Stimulated activated CD4-positive, alpha-beta T cell treated with anti-CD3 and anti-CD28 coated beads, TNF-alpha, amount 100 ng/mL, for 24 hours (primary cell): ENCODE measurements at places on chromosomes 3 and 15.

DNA sequence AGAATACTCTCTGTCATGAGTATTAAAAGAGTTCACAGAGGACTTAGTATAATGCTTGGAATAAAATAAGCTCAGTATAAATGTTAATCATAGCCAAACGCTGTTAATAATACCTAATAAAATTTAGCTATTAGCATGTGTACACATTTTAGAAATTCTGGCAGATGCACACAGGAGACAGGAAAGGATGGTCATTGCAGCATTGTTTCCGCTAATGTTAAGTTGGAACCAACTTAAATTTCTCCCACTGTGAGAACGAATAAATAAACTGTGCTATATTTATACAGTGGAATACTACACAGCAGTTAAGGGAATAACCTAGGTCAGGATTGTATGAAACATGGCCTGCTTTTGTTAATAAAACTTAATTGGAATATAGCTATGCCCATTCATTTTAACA, 370.4 kb upstream of the TGFBR2 start:
- DNase-seq, result no peak

DNA sequence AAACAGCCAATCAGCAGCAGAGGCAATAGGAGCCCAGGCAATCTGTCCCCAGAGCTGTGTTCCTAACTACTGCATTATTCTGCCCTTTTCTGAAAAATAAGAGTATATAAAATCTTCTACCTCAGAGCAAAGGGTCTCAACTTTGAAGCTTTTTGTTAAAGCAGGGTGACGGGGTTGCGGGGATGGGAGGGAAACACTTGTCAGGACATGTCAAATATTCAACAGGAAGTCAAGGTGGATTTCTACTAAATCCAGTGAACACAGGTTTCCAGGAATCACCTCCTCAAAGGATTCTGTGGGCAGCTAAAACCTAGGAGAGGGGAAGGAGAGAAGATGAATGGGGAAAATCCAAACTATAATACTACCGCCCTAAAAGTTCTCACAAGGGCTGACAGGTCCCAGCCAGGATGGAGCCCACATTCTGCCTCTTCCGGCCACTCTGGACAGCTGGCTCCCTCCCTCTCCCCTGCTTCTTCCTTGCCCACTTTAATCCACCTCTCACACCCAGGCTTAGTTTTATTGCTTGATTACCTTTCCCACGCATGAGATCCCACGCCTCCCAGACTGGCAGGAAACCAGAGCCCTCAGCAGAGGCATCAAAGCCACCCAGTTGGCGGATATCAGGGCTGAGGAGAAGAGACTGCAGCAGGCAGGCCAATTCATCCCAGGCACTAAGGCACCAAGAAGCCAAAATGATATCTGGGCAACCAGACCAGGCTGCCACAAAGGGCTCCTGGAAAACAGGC, 77.2 kb downstream of the OSBPL10 start:
- DNase-seq, result no peak

DNA sequence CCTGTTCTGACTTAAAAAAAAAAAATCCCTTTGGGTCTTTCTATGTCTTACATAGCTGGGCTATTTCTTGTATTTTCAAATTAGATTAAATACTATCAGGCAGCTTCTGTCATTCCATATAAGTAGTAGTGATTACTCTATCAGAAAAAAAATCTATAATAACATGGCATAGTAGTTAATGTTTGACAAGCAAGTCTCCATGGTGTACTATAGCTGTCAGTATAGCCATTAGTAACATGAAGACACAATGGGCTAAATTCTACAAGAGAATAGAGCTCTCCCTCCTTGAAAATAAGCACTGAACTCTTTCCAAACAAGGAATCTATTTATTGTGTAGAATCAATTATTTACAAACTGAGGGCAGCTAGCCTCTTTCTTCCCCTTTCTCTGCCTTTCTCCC, 19.4 kb upstream of the VEPH1 start:
- DNase-seq, result no peak

- no peak for DNase-seq
Measured at GRCh38 chr3:36823806-36824205, 59.5 kb upstream of the DCLK3 start.

- DNase-seq, result no peak
Measured at GRCh38 chr3:45515999-45516725, 78.4 kb upstream of the LIMD1 start.

- DNase-seq, result no peak
Measured at GRCh38 chr3:172289583-172289982, 158.7 kb downstream of the GHSR start.

DNA sequence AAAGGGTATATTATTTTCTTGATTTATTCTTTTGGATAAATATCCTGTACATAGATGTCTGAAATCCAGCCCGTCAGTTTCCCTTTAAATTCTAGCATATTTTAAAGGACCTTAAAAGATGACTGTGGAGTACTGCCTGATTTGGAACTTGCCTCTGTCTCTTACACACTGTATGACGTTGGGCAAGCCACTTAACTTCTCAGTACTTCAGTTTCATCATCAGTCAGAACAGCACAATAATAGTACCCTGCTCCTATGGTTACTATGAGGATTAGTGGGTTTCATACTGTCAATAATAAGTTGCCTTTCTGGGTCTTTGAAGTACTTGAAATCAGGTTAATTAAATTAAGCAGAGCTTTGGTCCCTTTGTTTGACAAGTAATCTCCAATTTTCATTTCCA, 374.3 kb downstream of the TIGIT start:
- no peak for DNase-seq

DNA sequence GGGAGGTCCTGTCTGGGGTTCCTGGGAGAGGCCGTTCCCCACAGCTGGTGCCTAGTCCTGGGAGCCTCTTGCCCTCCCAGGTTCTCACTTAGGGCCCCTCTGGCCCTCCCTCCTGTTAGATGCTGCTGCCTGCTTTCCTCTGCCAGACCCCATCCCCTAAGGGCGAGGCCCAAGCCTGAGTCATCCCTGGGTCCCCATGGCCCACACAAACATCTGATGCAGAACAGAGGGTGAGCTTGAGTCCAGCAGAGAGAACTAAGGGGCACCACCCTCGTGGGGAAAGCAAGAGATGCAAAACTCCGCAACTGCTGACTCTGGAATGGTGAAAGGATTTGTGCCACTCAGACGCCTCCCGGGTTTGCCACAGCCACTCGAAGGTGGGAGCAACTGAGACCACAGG, 58.8 kb upstream of the TRPM1 start:
- DNase-seq, result no peak

- no peak for DNase-seq
Measured at GRCh38 chr3:48476426-48477053, 27.4 kb downstream of the SHISA5 start.

- DNase-seq, result no peak
Measured at GRCh38 chr3:44326019-44326418, 12.5 kb upstream of the TCAIM start.
